PC-3 (cell line): ENCODE measurements at places on chromosomes 13 and 19. TPM values are rescaled to one million over a fixed set of nuclear protein-coding genes. Genes with fewer than 3 reads are reported as not detected.
A peak's percentile ranks its signal among the peaks of the same experiment; 100 is the strongest.

WDR88 gene
- total RNA-seq: not detected in 2 replicates

ZNF837 gene
- 9.5 and 12.6 TPM in 2 replicates for total RNA-seq

LGALS7B gene
- not detected in 2 replicates for total RNA-seq

PRSS57 gene
- not detected in 2 replicates for total RNA-seq

TMEM221 gene
- total RNA-seq: 1.7 and 3.0 TPM in 2 replicates

KLK12 gene
- total RNA-seq: not detected in 2 replicates

SDHAF1 gene
- total RNA-seq: 24.5 and 38.1 TPM in 2 replicates

TEX29 gene
- total RNA-seq: not detected in 2 replicates

KLHL1 gene
- total RNA-seq: not detected in 2 replicates

DNA sequence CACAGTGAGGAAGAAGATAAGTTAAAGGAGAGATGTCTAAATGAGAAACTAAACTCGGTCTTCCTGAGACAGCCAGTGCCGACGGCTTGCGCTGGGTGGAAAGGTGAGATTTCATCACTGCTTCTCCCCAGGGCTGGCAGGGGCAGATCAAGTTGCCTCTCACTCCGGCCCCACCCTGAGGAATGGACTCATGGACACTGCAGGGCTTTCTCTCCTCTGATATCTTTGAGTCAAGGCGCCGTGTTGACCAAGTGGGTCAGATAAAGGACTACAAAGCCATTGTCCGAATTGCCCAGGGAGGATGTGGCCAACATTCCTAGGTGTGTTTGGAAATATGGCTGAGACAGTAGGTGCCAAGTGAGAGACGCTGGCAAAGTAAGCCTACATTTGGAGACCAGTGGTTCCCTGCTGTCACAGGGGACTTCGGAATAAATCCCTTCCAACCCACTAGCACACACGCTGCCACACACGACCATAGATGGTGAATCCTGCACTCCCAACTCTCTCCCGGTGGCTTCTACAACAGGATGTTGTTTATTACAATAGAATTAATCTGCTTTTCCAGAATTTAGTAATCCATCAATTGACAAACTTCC is 156.5 kb upstream of the TSC22D1 start:
- no peak overlapping the region for H3K4me3 ChIP-seq
- no peak for DNase-seq
- H3K4me1 ChIP-seq: peaks cover 19% of the 10 kb centered on the region
- H3K36me3 ChIP-seq: no peaks in the 10 kb centered on the region
- no peak overlapping the region for H3K27ac ChIP-seq

DNA sequence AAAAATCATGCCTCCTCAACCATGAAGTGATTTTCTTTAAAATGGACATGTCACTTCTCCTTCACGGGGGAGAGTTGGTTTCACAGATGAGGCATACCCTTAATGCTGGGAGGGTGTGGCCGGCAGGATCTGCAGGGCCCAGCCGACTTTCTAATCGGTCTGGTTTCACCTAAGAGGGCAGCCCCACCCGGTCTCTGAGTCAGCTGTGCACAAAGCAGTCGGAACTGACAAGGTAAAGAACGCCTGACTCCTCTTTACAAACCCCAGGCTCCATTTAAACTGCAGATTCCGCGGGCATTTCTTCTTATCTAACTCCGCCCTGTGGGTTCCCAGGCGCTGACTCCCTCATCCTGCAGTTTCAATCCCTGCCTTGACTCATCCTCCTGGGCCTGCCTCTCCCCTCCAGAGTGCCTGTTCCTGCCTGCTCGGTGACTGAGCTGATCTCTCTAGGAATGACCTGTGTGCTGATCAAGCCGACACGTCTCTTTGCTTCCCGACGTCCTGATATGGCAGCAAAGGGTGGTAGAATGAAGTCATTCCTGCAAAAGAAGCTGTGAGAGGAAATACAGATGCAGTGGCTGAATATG is 63.4 kb downstream of the EFNB2 start:
- H3K27ac ChIP-seq: peak overlapping the region; percentile 86
- H3K27me3 ChIP-seq: no peaks in the 10 kb centered on the region
- no peaks in the 10 kb centered on the region for H3K36me3 ChIP-seq

DNA sequence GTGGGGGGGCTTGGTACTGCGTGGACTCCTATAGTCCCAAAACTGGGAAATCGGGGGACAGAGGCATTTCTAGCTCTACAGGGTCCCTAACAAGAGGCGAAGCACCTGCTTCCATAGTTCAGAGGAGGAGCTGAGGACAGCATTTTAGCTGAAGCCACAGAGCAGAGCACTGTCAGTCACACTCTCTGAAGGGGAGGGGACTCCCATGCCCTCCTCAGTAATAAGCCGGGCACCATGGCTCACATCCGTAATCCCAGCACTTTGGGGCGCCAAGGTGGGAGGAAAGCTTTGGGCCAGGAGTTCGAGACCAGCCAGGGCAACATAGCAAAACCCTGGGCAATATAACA is 3.8 kb downstream of the NPAS1 start:
- peaks cover 9% of the 10 kb centered on the region; the same call in 1 of the 2 replicates for H3K4me1 ChIP-seq
- no peaks in the 10 kb centered on the region for H3K36me3 ChIP-seq
- H3K27ac ChIP-seq: no peak overlapping the region
- H3K27me3 ChIP-seq: peaks cover 45% of the 10 kb centered on the region
- H3K4me3 ChIP-seq: no peak overlapping the region

GRCh38 chr19:10699650-10700335 is 1.4 kb upstream of the QTRT1 start:
- peaks cover 4% of the 10 kb centered on the region; the same call in 1 of the 2 replicates for H3K4me1 ChIP-seq
- no peak overlapping the region for H3K27ac ChIP-seq
- H3K36me3 ChIP-seq: no peaks in the 10 kb centered on the region
- H3K27me3 ChIP-seq: no peaks in the 10 kb centered on the region
- peak; percentile 85 for DNase-seq
- H3K4me3 ChIP-seq: peak overlapping the region; percentile 84

DNA sequence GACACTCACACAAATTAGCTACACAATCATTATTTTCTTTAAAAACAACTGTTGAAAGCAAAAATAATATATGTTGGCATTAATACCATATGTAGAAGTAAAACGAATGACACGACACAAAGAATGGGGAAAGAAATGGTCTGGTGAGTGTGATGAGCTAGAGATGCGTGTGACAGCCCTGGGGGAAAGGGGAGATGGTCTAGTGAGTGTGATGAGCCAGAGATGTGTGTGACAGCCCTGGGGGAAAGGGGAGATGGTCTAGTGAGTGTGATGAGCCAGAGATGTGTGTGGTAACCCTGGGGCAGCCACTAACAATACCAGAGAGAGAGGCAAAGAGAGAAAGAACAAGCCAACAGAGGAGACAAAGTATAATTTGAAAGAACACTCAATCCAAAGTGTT is 22.3 kb upstream of the LAMP1 start:
- no peaks in the 10 kb centered on the region for H3K27me3 ChIP-seq
- H3K4me1 ChIP-seq: peaks cover 7% of the 10 kb centered on the region; the same call in 1 of the 2 replicates
- H3K4me3 ChIP-seq: no peak overlapping the region
- DNase-seq: no peak

- H3K4me3 ChIP-seq: no peak overlapping the region
- no peaks in the 10 kb centered on the region for H3K27me3 ChIP-seq
- H3K27ac ChIP-seq: no peak overlapping the region
- DNase-seq: no peak
- peaks cover 15% of the 10 kb centered on the region for H3K4me1 ChIP-seq
These were observed 9.1 kb upstream of the SLC35E1 start for GRCh38 chr19:16581145-16581970.

DNA sequence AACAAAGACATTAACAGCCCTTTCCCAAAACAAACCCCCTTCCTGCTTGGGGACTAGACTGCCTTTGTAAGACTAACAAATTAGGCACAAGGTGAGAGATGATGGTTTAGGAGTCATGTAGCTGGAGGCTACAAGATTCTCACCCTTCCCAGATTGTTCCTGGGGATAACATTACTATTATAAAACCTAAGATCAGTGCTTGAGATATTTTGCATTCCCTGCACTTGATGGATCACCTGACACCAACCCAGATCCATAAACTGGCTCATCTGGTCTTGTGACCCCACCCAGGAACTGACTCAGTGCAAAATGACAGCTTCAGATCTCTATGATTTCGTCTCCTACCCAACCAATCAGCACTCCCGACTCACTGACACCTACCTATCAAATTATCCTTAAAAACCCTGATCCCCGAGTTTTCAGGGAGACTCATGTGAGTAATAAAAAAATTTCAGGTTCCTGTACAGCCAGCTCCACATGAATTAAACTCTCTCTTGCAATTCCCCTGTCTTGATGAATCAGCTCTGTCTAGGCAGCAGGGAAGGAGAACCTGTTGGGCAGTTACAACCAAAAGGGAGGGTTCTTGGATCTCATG is 2.4 kb upstream of the ZNF616 start:
- peaks cover 7% of the 10 kb centered on the region; the same call in 1 of the 2 replicates for H3K4me1 ChIP-seq
- DNase-seq: peak; percentile 61
- peaks cover 9% of the 10 kb centered on the region; the same call in 1 of the 2 replicates for H3K36me3 ChIP-seq
- no peaks in the 10 kb centered on the region for H3K27me3 ChIP-seq
- H3K4me3 ChIP-seq: no peak overlapping the region
- H3K27ac ChIP-seq: peak overlapping the region; percentile 15

DNA sequence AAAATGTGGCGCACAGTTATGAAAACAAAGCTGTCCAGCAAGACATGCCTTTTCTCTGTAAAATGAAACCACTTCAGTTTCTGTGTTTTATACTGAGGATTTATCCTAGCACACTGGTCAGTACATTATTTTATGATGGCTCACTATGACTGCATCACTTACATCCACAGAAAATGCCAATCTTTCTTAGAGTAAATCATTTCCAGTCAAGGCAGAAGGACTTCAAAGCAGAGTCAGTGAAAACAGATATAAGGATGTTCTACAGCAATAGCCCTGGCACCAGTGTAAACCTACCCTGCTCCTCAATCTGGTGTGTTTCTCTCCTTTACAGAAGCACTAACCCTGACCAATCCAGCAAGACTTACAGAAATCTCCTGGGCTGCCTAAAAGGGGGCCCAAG is 473.5 kb downstream of the GPC6 start:
- H3K27me3 ChIP-seq: no peaks in the 10 kb centered on the region
- no peak for DNase-seq
- no peaks in the 10 kb centered on the region for H3K4me1 ChIP-seq
- no peak overlapping the region for H3K4me3 ChIP-seq

- H3K27me3 ChIP-seq: no peaks in the 10 kb centered on the region
- DNase-seq: peak; percentile 24
- no peak overlapping the region for H3K27ac ChIP-seq
- peak overlapping the region; percentile 94 for H3K4me3 ChIP-seq
- no peaks in the 10 kb centered on the region for H3K36me3 ChIP-seq
These were observed 1.5 kb downstream of the ERCC2 start for GRCh38 chr19:45368737-45369340.

DNA sequence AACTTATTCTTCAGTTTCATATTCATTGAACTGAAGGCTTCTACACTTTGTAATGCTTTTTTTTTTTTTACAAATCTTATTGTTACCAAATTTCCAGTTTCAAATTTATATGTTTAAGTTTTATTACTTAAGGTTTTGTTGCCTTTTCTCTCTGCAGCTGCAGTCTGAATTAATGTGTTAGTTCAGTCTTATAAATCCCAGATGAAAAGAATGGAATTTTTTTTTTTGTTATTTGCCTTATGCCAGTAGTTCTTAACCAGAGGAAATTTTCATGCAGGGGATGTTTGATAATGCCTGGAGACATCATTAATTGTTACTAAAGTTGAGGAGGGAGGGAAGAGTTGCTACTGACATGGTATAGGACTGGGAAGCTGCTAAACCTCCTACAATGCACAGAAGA is 367.9 kb upstream of the SPRY2 start:
- no peak overlapping the region for H3K4me3 ChIP-seq
- H3K27ac ChIP-seq: no peak overlapping the region
- H3K27me3 ChIP-seq: no peaks in the 10 kb centered on the region
- no peaks in the 10 kb centered on the region for H3K4me1 ChIP-seq
- DNase-seq: no peak

DNA sequence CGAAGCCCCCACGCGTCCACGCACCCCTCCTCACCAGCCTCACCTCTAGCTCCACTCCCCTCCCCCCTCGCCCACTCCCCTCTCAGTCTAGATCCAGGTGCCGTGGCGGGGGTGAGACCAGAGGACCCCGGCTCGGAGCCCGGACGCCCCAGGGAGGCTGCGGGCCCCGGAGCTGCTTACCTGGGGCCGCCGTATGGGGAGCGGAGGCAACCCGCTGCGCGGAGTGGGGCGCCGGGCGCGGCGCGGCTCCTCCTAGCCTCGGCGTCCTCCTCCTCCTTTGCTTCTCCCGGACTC is 353 bp downstream of the ENOX1 start:
- H3K27ac ChIP-seq: no peak overlapping the region
- H3K27me3 ChIP-seq: no peaks in the 10 kb centered on the region
- peaks cover 7% of the 10 kb centered on the region; the same call in 1 of the 2 replicates for H3K4me1 ChIP-seq
- no peak for DNase-seq

DNA sequence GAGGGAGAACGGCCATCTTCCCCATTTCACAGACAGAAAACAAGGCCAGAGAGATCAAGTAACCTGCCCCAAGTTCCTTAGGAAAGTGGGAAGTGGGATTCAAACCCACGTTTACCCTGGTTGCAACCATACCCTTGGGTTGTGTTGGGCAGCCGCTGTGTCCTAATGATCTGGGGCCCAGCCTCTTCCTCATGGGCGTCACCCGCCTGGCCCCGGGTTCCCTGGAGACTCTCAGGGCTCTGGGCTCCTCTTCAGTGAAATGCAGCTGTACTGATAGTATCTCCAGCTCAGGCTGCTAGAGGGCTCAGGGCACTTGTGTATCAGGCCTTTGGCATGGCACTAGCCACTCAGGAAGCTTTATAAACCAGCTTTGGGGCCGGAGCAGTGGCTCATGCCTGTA is 9.8 kb downstream of the TMED1 start:
- no peak overlapping the region for H3K4me3 ChIP-seq
- no peak for DNase-seq
- H3K36me3 ChIP-seq: peaks cover 25% of the 10 kb centered on the region
- no peak overlapping the region for H3K27ac ChIP-seq
- H3K27me3 ChIP-seq: no peaks in the 10 kb centered on the region
